Stimulated activated CD8-positive, alpha-beta memory T cell treated with anti-CD3 and anti-CD28 coated beads, Interleukin-4, amount 100 ng/mL, for 4 hours (primary cell): ENCODE measurements at places on chromosomes 2 and 18.

DNA sequence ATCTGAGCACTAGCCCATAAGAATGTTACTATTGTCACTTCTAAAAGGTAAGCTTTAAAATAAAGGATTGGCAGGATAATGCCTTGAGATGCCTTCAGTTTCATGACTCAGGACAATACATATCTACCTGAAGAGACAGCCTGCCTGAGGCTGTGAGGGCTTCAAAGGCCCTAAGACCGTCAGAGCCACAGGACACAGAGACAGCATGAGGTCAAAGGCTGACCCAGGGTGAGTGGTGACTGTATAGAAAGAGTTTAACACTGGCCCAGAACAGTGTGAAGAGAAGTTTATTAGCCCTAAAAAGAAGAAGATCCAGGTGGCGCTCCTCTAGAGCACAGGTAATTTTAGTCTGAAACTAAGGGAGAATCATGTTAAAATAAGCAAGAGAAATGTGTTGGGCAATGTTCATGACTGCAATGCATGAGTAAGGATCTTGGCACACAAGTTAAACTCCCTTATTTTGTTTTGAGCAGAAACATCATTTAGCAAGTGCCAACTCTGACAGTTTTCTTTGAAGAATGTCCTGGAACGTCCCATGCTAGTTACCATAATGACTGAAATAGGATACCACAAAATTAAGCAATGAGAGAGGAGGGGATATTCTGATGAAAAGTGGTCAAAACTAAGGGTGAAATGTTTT lies 78.1 kb upstream of the FAM110C start:
- DNase-seq = no peak

DNA sequence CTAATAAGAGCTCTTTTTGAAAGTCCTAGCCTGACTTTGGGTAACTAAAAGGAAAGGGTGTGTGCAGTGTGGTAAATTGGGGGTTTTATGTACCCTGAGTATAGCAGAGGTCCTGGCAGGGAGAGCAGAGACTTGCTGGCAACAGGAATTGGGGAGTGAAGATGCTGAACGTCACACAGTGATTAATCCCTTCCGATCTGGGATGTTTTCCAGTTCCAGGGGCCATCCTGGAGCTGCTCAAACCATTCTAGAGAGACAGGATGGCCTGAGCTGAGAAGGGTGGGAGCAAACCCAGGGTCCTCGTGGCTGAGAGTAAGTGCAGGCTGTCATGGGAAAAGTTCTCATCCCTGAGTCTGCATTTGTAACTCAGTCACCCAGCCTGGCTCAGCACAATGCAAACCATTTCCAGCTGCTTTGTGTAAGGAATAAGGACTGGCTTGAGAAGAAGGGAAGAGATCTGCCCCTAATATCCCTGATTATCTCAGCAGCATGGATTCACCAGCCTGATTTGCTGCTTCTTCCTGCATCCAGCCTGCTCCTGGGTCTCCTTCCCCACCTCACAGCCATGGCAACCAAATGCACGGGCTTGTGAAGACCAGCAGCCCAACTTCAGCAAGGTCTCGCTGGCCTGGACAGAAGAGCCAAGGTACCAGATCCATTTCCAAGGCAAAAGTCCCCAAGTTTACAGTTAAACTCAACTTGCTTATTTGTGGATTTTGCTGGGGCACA lies 47.1 kb upstream of the CELF4 start:
- no peak for DNase-seq

GRCh38 chr2:99706735-99707134 lies 216.9 kb upstream of the REV1 start:
- no peak for DNase-seq

GRCh38 chr2:226905718-226906117 lies 69.9 kb downstream of the RHBDD1 start:
- DNase-seq = no peak

DNA sequence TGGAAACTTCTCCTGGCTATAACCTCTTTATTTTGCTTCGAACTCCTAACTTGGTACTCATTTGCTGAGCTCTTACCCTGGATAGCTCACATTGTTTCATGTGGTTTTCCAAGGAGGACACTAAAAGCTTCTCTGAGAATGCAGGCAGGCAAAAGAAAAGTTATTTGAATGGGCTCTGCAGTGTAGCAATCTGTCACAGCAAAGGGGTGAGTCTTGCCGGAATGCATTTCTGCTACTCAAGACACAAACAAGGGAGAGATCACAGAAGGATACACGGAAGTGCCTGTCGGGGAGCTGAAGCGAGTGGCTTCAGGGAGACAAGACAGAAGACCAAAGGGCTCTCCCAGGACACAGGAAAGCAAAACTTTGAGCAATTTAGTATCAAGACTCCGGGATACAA lies 265.4 kb downstream of the SS18 start:
- no peak for DNase-seq

DNA sequence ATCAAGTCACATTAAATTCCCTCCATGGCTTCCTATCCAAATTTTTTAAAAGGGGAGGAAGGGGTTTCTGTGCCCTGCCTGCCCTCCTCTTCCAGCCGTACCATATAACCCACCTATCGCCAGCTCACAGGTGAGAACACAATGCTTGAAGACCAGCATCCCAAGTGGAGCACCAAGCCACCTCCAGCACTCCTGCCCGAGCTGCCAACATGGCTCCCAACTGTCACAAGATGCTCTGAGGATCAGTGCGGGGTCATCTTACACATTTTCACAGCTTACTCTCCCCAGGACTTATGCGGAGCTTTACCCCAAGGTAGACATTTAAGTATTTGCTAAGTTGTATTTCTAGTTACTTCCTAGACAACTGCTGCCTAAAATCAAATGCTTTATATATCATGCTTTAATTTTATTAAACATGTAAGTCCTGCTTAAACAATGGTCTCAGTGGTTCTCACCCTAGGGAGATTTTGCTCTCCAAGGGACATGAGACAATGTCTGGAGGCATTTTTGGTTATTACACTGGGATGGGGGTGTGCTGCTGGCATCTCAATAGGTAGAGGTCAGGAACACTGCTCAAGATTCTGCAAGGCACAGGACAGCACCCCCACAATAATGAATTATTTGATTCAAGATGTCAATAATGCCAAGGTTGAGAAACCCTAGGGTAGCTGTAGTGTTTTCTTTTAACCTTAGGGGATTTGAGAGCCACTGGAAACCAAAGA lies 45.8 kb downstream of the SF3B1 start:
- DNase-seq = no peak

DNA sequence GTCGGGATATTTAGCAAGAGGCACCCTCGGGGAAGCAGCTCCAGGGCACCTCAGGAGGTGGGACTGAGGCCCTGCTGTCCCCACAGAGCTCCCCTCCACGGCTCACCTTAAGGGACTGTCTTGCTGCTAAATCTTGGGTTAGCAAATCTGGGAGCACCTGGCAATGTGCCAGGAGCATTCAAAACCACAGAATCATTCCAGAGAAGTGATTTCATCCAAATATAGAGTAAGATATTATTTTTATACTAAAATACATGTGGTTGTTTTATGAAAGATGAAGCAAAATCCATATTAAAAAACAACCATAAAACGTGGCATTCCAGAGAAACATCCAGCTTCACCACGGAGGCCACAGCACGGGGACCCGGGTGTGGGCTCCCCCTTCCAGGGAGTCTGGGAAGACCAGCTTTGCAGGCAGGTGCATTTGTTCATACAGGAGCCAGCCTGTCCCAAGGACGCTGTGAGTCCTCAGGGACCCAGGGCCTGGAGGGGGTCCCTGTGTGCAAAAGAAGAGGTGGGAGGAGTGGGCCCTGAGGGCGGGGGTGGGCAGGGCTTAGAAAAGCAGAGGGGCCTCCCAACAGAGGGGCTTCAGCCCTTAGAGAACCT lies 16.3 kb downstream of the HS1BP3 start:
- DNase-seq = no peak

DNA sequence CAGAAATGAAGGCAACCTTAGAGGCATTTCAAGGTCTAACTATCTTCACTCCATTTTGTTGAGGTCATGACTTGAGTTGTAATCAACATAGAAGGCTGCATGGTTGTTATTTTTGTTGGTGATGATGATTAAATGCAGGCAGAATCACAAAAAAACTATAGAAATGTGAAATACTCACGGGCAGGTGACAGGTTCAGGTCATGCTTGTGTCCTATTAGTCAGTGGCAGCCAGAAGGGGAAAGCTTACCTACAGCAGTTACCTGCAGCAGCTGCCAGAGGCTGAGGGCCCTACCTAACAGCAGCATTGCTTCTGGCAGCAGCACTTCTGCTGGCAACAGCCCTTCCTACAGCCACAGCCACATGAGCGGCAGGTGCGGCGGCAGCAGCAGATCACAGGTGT lies 394 bp downstream of the SCYGR3 start:
- DNase-seq = no peak

DNA sequence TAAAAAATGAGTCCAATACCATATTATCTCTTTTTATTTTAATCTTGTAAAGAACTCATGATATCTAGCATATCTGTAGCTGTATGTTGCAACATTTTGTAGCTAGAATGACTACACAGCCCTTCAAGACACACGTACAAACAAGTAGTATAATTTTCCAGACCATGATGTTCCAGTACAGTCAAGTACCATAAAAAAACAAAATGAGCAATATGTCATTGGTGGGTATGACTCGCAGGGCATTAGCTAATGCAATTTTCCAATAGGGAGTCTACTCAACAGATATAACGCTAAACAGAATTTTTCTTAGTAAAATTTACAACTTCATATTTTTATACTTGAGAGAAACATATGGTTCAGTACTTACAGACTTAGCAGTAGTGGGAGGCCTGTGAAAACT lies 53.6 kb upstream of the UGP2 start:
- DNase-seq = no peak

GRCh38 chr2:154914561-154914960 lies 216.1 kb downstream of the KCNJ3 start:
- no peak for DNase-seq

GRCh38 chr2:113858764-113859163 lies 31.1 kb upstream of the ACTR3 start:
- DNase-seq = no peak

GRCh38 chr2:81196383-81196851 lies 891.9 kb upstream of the LRRTM1 start:
- no peak for DNase-seq

DNA sequence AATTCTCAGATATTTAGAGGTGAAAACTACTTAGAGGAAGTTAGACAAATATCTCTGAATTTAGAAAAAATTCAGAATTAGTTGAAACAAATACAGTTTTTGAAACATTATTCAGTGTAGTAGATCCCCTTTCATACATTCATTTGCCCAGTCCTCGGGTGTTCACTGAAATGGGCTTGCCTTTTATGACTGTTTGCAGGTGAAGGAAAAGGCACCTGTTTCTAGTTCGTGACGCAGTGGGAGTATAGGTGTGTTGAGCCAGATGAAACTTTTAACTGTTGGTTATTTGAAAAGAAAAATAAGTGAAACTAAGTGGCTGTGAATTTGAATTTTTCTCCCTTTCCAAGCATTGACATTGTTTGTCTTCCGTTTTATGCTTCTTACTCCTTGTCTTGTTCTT lies 28.9 kb downstream of the TMEFF2 start:
- DNase-seq = no peak

DNA sequence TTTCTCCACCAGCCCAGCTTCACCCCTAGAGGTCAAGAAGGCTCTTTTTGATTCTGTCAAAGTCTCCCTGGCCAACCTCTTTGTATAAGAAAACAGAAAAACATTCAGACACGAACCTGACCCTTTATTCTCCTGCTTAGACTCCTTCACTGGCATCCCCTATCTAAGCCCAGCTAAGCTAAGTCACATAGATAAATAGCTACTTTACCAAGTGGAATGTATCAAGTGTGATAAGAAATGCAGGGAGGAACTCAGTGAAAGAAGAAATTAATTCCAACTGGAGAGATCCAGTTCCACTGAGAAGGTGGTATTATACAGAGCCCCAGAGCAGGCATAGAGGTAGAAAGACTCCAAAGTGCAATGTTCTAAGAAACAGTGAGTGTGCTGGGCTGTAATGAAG lies 489.5 kb downstream of the TNS1 start:
- DNase-seq = no peak
